ENCODE measurements at places on chromosomes 1 and 21. TPM values are rescaled to one million over a fixed set of nuclear protein-coding genes. Genes with fewer than 3 reads are reported as not detected.

GRCh38 chr1:39800471-39800835, 11.8 kb upstream of the BMP8B start:
- DNase-seq: no peak
- no peak overlapping the region for H3K4me3 ChIP-seq
- no peaks in the 10 kb centered on the region for H3K27me3 ChIP-seq
- no peak overlapping the region for H3K27ac ChIP-seq
- peaks cover 13% of the 10 kb centered on the region for H3K4me1 ChIP-seq

Gene MARCKSL1
- total RNA-seq: 27.9 TPM

Gene OR2L5
- not detected for total RNA-seq

GRCh38 chr21:39386194-39386593, 37.3 kb upstream of the HMGN1 start:
- peak overlapping the region; percentile 66 for H3K27ac ChIP-seq
- H3K27me3 ChIP-seq: no peaks in the 10 kb centered on the region
- H3K4me1 ChIP-seq: peaks cover 55% of the 10 kb centered on the region
- no peak for DNase-seq
- H3K4me3 ChIP-seq: peak overlapping the region; percentile 53

DNA sequence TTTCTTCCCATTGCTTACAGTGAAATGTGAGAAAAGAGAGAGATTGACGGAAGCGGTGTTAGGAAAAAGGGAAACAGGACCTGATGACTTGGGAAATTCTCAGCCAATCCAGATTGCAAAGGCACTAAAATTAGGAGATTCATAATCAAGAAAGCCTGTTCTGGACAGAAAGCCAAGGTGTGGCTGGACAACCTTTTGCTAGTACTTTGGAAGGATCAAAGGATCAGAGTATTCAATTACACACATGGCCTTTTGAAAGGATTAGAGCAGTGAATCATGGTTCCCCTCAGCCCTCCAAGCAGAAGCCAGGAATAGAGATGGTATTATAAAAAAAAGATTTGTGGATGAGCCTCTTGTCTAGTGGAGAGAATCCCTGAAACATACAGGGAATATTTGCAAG, 669.8 kb upstream of the ADAMTS5 start:
- H3K4me3 ChIP-seq: no peak overlapping the region
- H3K36me3 ChIP-seq: no peaks in the 10 kb centered on the region
- no peak overlapping the region for H3K27ac ChIP-seq
- DNase-seq: no peak

Gene DCDC2B
- 0.13 TPM for total RNA-seq

Gene C4BPB
- total RNA-seq: 0.43 TPM

DNA sequence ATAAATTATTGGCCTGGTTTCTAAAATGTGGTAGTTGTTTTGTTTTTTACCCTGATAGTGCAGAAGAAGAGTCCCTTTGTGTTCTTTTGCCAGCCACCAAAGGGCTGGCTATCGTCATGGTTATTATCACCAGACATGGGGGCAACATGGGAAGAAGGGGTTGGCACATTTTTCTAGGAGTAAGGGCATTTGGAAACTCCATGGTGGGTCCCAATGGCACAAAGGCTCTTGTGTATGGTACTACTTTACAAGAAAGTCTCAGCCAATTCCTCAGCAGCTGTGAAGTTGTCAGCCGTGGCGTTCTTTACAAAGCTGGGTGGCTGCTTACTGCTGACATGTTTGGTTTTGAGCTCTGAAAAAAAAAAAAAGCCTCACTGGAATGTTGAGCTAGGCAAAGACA, 330.4 kb upstream of the ESRRG start:
- no peaks in the 10 kb centered on the region for H3K36me3 ChIP-seq
- H3K27me3 ChIP-seq: no peaks in the 10 kb centered on the region
- H3K4me1 ChIP-seq: no peaks in the 10 kb centered on the region
- no peak for DNase-seq

Gene SPRR2D
- total RNA-seq: not detected

Gene LCE3E
- total RNA-seq: not detected

Gene OR2G6
- not detected for total RNA-seq

DNA sequence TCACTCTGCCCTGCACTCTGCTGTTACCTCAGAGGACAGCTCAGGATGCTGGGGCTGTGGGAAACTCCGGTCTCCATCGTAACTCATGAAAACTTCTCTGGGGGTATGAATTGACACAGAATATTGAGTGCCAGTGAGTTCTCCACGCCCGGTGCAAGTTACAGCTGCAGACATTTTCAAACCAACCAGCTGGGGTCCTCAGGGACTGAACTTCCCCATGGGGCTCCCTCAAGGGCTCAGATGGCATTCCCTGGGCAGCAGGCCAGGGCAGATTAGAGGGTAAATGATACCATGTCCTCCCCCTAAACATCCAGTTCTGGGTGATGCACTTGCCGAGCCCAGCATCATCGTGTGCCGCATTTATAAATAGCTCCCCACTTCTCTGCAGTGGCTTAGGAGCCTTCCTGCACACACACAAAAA, 27.8 kb upstream of the CCSAP start:
- no peak overlapping the region for H3K27ac ChIP-seq
- DNase-seq: no peak
- no peaks in the 10 kb centered on the region for H3K36me3 ChIP-seq
- no peak overlapping the region for H3K4me3 ChIP-seq
- peaks cover 25% of the 10 kb centered on the region for H3K27me3 ChIP-seq
- no peaks in the 10 kb centered on the region for H3K4me1 ChIP-seq

Gene PLEKHN1
- total RNA-seq: 7.6 TPM

DNA sequence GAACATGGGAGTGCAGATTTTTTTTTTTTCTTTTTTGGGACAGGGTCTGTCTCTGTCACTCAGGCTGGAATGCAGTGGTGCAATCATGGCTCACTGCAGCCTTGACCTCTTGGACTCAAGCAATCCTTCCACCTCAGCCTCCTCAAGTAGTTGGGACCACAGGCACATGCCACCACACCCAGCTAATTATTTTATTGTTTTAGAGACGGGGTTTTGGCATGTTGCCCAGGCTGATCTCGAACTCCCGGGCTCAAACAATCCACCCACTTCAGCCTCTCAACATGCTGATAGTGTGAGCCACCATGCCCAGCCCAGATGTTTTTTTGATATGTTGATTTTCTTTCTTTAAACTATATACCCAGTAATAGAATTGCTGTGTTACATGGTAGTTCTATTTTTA, 57.7 kb downstream of the RGSL1 start:
- DNase-seq: no peak
- H3K4me3 ChIP-seq: no peak overlapping the region
- H3K36me3 ChIP-seq: no peaks in the 10 kb centered on the region
- H3K27ac ChIP-seq: no peak overlapping the region
- peaks cover 8% of the 10 kb centered on the region for H3K27me3 ChIP-seq

DNA sequence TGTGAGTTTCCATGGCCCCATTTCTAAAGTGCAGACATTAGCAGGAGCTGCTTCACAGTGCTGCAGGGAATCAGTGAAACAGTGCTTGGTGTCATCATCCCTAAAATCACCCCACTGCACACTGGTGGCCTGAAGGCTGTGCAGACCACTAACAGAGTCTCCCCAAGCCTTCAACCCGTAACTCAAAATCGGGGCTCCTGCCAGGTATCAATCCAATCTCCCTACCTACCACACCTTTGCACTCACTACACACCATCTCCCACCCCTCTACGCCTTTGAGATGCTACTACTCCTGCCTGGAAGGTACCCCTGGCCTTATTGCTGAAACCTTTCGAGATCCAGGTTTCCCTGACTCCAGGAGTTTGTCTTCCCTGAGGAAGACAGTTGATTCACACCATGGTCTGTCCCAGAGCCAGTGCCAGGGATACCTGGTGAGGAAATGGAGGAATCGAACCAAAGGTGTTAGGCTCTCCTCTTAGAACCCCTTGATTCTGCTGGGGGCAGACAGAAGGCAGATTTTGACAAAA, 25.5 kb downstream of the SLC2A1 start:
- H3K27ac ChIP-seq: peak overlapping the region; percentile 94
- H3K4me1 ChIP-seq: peaks cover 100% of the 10 kb centered on the region
- H3K4me3 ChIP-seq: peak overlapping the region; percentile 74
- no peak for DNase-seq
- peaks cover 86% of the 10 kb centered on the region for H3K36me3 ChIP-seq

Gene FHL3
- total RNA-seq: 9.1 TPM

Gene BECN2
- total RNA-seq: not detected

- no peaks in the 10 kb centered on the region for H3K36me3 ChIP-seq
- no peaks in the 10 kb centered on the region for H3K4me1 ChIP-seq
- no peaks in the 10 kb centered on the region for H3K27me3 ChIP-seq
- DNase-seq: no peak
These were observed 217.9 kb downstream of the NTNG1 start for GRCh38 chr1:107358619-107359327.

DNA sequence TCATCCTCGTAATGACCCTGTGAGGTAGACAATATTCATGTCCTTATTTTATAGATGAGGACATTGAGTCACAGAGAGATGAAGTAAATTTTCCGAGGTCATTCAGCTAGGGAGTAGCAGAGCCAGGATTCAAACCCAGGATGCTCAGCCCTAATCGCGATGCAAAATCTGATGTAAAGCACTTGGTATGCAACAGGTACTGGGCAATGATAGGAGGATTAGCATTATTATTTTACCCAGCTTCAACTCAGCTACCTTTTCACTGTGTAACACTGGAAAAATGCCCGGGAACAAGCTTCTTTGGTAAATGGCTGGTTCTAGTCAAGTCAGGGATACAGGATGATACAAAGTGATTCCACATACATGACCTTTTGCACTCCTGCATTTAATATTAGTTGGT, 88.7 kb downstream of the ATP1A1 start:
- H3K27me3 ChIP-seq: peaks cover 13% of the 10 kb centered on the region
- no peaks in the 10 kb centered on the region for H3K36me3 ChIP-seq
- H3K27ac ChIP-seq: no peak overlapping the region
- H3K4me1 ChIP-seq: no peaks in the 10 kb centered on the region

DNA sequence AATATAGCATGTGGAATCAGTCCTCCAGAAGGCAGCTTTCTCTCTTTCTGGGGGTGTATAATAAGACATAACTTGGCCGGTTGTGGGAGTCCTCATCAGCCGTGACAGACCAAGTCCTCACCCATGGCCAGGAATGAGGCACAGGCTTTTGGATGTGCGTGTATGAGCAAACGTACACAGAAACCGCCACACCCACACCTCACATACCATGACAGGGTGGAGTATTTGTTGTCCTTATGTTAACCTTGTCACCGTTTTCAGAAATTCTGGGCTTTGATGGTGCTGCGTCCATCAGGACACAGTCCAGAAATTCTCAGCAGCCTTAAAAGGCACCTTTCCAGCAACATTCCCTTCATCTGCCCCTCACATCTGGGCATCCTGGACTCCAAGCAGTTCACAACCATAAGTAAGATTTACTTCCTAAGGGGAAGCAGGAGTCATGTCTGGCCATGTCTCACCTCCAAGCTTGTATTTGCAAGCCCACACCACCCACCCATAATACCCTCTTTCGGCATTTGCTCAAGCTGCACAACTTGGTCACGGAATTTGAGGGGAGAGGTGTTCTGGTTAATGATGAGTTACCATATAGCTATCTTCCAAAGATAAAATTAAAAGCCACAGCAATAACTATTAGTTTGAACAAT, 12.4 kb downstream of the C1orf116 start:
- peaks cover 18% of the 10 kb centered on the region for H3K27me3 ChIP-seq
- no peak for DNase-seq
- no peak overlapping the region for H3K27ac ChIP-seq
- H3K36me3 ChIP-seq: no peaks in the 10 kb centered on the region

DNA sequence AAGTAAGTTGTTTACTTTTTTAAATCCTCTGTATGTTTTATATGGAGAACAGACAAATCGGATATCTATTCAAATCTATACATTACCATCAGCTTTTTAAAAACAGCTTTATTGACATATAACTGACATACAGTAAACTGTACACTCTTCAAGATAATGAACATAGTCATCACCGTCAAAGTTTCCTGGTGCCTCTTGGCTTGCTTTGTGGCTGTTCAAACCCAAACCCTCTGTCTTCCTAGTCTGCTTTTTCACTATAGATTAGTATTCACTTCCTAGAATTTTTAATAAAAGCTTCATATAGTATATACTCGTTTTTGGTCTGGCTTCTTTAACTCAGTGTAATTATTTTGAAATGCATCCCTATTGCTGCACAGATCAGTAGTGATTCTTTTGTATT, 56.4 kb upstream of the TPTE start:
- no peak overlapping the region for H3K4me3 ChIP-seq
- no peaks in the 10 kb centered on the region for H3K4me1 ChIP-seq
- no peaks in the 10 kb centered on the region for H3K27me3 ChIP-seq

DNA sequence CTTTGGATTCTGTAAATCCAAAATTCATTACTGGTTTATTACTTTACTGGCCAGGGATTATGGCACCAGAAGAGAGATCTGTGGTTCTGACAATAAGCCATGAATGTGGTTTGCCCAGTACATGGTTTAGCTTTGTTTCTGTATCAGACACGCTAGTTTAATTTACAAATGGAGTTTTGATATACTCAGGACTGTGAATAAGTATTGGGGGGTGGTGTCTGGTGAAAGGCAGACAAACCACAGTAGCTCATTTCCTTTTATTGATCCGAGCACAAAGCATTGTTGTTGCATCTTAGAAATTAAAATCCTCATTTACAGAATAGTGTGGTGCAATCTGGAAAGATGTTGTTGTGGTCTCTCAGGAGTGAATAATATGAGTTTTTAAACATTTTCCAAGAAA, 96.0 kb downstream of the ST6GALNAC3 start:
- H3K4me1 ChIP-seq: peaks cover 2% of the 10 kb centered on the region
- peaks cover 7% of the 10 kb centered on the region for H3K27me3 ChIP-seq
- no peaks in the 10 kb centered on the region for H3K36me3 ChIP-seq

DNA sequence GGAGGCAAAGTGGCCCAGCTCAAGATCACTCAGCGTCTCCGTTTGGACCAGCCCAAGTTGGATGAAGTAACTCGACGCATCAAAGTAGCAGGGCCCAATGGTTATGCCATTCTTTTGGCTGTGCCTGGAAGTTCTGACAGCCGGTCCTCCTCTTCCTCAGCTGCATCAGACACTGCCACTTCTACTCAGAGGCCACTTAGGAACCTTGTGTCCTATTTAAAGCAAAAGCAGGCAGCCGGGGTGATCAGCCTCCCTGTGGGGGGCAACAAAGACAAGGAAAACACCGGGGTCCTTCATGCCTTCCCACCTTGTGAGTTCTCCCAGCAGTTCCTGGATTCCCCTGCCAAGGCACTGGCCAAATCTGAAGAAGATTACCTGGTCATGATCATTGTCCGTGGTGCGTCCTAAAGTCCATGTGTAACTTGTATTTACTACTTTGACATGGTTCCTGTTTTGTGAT, 2.7 kb downstream of the RBM15 start:
- peaks cover 74% of the 10 kb centered on the region for H3K4me1 ChIP-seq
- peaks cover 68% of the 10 kb centered on the region for H3K36me3 ChIP-seq
- no peaks in the 10 kb centered on the region for H3K27me3 ChIP-seq
- H3K27ac ChIP-seq: peak overlapping the region; percentile 16
- H3K4me3 ChIP-seq: no peak overlapping the region
- DNase-seq: no peak

Gene EIF4G3
- total RNA-seq: 49.2 TPM

DNA sequence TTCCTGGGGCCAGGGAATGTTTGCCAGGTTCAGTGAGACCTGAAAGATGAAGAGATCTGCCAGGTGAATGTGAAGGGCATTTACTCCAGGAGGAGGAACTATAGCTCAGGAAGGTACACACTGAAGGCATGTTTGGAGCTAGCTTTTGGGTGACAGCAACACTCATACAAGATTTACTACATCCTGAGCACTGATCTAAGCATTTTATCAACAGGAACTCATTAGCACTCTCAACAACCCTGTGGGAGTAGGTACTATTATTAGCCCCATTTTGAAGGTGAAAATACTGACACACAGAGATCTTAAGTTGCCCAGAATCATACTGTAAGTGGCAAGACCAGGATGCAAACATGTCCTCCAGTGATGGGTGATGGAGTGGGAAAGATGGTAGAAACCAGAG, 6.7 kb downstream of the GADD45A start:
- DNase-seq: no peak
- peaks cover 23% of the 10 kb centered on the region for H3K36me3 ChIP-seq
- H3K27ac ChIP-seq: no peak overlapping the region
- H3K27me3 ChIP-seq: no peaks in the 10 kb centered on the region
- peaks cover 20% of the 10 kb centered on the region for H3K4me1 ChIP-seq

Data from activated CD4-positive, alpha-beta memory T cell treated with anti-CD3 and anti-CD28 coated beads, Interleukin-2, amount 10 ng/mL, durations not matched to agents 7 days and 5 days (primary cell).